Right renal pelvis (tissue), 4 donors: ENCODE measurements at places on chromosomes 7 and 10. TPM values are rescaled to one million over a fixed set of nuclear protein-coding genes. Genes with fewer than 3 reads are reported as not detected.

Gene POU6F2
- polyA plus RNA-seq: 0.42 TPM

DNA sequence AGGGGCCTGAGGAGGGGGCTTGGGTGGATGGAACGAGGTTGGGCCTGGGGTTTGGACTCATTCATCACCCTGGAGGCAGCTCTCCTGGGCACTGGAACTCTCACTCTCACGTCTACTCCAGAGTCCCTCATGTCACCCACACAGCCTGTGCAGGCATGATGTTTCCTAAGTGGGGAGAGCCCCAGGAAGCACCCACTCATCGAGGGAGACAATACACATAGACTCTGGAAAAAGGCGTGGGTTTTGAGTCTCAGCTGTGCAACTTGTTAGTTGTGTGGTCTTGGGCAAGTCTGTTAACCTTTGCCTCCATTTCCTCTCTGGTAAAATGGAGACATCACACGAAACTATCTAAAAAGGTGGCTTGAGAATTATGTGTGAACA lies 25.9 kb upstream of the RBM20 start:
- DNase-seq: no peak

GRCh38 chr10:48452879-48453412 lies 146.5 kb downstream of the MAPK8 start:
- DNase-seq: no peak

- no peak for DNase-seq
Measured at GRCh38 chr10:110151971-110152370, 55.4 kb upstream of the MXI1 start.

Gene TAS2R60
- not detected for polyA plus RNA-seq

GRCh38 chr7:2688409-2689342 lies 674 bp downstream of the AMZ1 start:
- DNase-seq: no peak

DNA sequence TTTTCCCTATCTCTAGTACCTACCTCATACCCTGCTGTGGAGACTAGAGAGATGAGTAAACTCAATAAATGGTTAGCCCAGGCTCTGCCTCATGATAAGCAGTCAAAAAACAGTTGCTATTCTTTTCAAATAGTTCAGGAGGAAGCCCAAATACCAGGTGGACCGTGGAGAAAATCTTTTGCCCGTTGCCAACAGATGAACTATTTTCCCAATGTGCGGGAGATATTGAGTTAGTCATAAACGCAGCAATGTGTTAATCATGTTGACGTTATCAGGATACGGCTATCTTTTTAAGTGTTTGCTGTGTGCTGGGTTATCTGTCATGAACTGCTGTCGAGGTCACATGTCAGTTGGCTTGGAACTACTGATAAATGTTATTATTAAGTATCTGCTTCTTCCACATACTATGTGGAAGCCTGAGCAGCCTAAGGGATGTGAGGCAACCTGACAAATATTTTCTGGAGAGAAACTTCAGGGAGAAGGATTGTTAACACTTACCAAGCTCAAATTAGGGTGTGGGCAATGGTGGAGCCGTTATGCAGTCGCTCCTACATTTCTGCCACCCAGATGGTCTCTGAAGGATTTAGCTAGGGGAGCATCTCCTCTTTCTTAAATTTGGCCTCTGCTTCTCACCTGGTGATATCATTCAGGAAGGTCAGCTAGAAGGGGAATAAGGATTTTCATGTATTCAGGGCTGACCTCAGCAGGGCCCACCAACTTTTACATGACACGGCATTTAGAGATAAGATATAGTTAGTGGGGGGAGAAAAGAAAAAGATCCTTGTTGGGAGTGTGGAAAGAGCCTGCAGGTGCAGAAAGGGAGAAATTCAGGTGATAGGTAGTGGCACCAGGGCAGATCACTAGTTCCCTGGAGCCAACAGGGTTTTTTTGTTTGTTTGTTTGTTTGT lies 33.5 kb upstream of the SLC26A3 start:
- no peak for DNase-seq
